ENCODE measurements at places on chromosomes 3 and 15.

- DNase-seq, result peak; percentile 10
These were observed 231.2 kb upstream of the ADAMTS9 start for GRCh38 chr3:64918989-64919388.

- DNase-seq, result no peak
These were observed 59.4 kb upstream of the XRN1 start for GRCh38 chr3:142507241-142507640.

- peak; percentile 8 for DNase-seq
These were observed 57.7 kb downstream of the CNTN4 start for GRCh38 chr3:2156244-2156847.

DNA sequence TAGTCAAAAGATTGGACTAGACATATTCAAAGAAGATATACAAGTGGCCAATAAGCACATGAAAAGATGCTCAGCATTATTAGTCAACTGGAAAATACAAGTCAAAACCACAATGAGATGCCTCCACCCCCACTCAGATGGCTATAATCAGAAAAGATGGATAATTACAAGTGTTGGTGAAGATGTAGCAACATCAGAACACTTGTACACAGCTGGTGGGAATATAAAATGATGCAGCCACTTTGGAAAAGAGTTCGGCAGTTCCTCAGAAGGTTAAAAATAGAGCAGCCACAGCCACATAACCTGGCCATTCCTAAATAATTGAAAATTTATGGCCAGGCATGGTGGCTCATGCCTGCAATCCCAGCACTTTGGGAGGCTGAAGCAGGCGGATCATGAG lies 38.4 kb downstream of the HEG1 start:
- no peak for DNase-seq

DNA sequence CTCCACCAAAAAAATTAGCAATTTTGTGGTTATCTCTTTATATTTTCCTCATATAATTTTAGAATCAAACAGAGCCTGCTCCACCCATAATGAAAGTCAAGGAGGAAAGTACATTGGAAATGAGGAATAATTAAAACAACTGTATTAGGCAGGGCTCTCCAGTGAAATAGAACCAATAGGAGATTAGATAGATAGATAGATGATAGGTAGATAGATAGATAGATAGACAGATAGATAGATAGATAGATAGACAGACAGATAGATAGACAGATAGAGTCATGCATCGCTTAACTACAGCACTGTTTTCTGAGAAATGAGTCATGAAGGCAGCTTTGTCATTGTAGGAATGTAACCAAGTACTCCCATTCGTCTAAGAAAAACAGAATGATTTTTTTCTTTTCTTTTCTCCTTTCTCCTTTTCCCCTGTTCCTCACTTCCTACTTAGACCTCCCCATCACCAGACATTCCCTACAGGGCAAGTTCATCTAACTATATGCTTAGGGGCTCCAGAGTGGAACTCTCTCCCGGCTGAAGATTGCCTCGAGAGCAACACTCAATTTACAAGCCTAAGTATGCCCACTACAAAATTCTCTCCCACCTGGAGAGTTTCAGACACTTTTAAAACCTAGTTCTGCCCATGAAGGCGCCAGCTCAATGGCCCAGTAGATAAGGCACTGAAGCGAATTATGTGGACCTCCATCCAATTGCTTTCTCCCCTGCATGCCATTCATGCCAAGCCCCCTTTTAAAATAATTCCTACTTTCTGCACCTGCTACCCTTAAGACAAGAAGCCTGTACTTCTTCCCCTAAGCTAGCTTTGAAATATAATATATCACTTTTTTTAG lies 53.3 kb upstream of the LIPC start:
- DNase-seq, result no peak

GRCh38 chr15:96274698-96275097 lies 55.8 kb upstream of the NR2F2 start:
- DNase-seq, result no peak

GRCh38 chr3:9791790-9792404 lies 376 bp downstream of the TADA3 start:
- no peak for DNase-seq

DNA sequence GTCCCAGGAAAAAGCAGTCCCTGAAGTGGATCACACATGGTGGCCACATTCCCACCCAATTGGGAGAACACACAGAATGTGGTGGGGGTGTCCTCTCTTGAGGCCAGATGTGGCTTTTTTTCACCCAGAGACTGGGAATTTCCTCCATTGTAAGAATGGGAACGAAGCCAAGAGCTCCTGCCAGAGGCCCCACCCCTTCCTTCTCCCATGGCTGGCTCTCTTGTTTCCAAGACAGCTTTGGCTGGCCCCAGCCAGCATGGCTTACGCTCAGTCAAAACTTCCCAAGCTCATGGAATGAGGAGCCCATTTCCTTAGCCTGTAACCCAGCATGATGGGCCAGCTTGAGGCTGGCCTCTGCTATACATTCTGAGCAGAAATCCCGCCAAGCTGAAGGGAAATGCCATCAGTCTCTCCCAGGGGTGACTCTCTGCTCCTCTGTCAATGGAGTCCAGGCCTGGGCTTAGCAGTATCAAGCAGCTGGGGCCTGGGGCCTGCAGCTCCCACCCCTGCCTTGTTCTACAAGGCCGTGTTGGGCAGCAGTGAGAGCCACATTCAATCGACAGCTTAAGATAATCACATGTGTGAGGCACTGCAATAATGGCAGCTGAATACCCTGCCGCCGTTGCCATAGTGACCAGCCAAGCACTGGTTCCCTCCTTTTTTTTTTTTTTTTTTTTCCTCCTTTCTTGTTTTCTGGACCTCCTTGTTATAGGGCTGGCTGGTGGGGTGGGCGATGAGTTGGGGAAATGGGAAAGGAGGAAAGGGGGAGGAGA lies 142.4 kb downstream of the EPHB1 start:
- DNase-seq, result no peak

- no peak for DNase-seq
These were observed 208.7 kb downstream of the ZPLD1 start for GRCh38 chr3:102643546-102643945.

DNA sequence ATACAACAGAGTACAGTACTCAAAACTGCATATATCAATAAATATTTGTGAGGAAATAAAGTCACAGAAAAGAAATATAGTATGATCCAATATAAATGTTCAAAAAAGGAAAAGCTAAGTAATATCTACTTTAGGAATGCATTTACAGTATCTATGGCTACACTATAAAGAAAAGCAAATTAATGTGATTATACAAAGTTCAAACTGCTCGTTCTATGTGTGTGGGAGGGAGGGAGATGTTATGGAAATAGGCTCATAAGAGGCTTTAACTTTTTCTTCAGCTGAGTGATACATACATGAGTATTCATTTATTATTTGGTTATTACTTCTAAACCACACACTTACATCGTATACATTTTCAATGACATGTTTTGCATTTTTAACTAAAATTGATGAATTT lies 377.7 kb upstream of the AGTR1 start:
- DNase-seq, result no peak

DNA sequence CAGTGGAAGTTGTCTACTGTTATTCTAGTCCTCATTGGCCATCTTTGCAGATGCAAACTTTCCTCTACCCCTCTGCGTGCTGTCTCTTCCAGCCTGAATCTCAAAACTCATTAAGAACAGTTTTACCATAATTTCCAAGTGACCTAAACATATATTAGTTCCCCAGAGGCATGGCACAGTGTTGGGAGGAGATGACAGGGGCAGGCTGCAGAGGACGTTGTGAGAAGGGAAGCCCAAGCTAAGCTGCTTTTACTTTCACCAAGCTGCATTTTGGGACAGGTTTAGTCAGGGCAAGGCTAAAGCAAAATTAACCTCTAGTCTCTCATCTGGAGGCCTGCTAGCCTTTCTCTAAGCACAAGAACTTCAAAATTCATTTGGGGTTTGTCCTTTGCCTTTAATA lies 318.6 kb upstream of the SATB1 start:
- DNase-seq, result no peak

GRCh38 chr15:30928076-30928475 lies 24.4 kb downstream of the FAN1 start:
- no peak for DNase-seq
